GM04504 (cell line): ENCODE measurements at places on chromosomes 12 and 14.

DNA sequence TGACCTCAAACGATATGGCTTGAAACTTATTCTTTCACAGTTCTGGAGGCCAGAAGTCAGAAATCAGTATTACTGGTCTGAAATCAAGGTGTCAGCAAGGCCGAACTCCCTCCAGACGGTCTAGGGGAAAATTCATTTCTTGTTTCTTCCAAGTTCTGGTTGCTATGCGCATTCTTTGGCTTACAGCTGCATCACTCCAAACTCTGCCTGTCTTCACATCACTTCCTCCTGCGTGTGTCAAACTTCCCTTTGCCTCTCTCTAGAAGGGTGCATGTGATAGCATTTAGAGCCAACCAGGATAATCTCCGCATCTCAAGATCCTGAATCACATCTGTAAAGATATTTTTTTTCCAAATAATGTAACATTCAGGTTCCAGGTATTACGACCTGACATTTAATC lies 62.8 kb downstream of the DENND5B start:
- no peak for DNase-seq

DNA sequence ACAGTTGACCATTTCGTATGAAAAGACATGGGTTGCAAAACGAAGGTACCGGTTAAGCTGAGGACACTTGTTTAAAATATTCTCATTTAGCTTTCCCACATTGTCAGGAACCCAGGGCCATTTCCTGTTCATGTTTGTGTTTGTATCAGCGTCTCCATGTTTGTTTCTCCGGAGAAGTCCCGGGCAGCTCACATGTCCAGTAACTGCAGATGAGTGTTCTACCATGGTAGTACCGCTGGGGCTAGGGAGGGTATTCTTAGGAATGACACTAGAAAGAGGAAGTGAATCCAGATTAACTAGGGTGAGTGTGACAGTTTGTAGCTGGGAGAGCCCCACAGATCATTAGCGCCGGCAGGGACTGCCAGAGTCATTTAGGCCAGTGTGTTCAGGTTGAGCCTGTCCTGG lies 50.0 kb upstream of the EVL start:
- no peak for DNase-seq

DNA sequence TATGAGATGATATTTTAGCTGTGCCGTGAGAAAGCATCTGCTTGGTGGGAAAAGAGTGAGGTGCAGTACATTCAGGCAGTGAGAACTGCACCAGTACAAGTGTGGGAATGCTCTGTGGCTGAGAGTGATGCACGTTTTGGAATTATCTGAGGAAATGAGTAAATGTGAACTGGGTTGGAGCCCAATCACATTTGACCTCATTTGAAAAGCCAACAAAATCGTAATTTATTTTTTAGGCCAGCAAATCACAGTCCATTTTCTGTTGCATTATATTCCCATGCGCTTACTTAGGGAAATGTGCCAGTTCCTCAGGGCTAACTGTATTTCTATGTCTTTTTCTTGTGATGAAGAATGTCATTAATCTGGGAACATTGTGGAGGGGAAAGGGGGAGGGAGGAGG lies 77.3 kb downstream of the SNAPC1 start:
- peak; percentile 29 for DNase-seq

DNA sequence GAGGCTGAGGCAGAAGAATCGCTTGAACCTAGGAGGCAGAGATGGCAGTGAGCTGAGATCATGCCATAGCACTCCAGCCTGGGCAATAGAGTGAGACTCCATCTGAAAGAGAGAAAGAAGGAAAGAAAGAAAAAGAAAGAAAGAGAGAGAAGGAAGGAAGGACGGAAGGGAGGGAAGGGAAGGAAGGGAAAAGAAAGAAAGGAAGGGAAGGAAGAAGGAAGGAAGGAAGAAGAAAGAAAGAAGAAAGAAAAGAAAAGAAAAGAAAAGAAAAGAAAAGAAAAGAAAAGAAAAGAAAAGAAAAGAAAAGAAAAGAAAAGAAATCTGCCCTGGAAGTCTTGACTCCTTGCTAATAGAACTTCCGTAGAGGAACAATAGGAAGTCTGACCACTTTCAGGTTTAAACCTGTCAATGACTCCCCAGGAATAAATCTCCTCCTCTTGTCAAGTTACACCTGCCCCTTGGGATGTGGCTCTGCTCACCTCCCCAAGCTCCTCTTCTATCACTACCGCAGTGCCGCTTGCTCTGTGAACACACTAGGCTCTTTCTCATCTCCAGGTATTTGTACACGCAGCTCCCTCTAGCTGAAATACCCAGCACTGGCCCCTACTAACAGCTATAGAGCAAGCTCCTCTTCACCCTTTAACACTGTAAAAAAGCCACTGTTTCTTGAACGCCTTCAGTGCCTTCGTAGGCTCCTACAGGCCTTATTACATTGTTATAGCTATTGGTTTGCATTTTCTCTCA lies 773.1 kb upstream of the TBX3 start:
- no peak for DNase-seq

DNA sequence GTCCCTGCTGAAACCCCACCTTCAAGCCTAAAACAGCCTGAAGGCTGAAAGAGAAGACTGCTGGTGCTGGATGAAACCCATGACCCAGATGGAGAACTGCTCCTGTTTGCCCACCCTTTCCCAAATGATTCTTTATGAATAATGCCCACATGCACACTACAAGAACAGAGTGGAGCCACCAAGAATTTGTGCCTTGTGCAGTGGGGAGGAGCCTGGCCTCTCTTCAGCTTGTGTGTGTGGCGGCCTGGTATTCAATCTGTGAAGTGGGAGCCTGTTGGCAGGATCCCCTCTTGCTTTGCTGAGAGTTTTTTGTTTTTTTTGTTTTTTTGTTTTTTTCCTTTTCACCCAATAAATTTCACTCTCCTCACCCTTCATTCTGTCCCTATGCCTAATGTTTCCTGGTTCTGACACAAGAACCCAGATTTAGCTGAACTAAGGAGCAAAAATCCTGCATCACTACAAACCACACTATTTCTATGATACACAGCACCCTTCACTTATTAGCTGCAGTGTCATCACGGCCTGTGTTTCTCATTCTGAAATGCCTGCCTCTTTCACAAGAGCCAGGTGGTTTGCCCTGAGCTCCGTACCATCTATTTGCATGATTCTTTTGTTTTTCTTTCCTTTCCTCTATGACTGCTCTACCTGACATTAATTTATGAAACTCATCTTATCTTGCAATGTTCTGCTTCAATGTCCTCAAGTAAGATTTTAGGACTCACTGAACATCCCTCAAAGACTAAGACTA lies 585.5 kb upstream of the ATXN7L3B start:
- DNase-seq, result no peak

DNA sequence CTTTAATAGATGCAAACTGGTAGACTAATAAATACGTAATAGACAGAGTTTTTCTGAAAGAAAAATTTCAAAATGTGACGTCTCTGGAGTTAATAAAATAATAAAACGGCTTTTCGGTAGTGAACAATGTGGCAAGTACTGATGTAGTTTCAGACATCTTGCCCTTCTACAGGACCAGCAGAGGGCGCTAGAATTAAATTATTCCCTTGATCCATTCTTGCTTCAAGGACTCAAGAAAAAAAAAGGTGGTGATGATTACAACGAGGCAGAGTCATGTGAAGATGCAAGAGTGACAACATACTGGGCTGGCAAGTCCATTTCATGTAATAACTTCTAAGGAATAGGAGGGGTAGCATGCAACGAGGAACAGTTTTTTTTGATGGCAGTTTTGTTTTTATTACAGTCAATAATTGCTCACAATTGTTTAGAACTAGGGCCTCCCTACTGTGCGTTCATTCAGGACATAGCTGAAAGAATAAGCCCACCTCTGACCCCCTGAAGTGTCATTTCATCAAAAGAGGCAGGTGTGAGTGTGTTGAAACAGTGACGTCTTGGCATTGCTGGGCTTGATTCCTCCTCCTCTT lies 101.0 kb upstream of the GZMB start:
- peak; percentile 9 for DNase-seq

- DNase-seq, result no peak
These were observed 155.8 kb upstream of the ATP2B1 start for GRCh38 chr12:89864411-89864810.

DNA sequence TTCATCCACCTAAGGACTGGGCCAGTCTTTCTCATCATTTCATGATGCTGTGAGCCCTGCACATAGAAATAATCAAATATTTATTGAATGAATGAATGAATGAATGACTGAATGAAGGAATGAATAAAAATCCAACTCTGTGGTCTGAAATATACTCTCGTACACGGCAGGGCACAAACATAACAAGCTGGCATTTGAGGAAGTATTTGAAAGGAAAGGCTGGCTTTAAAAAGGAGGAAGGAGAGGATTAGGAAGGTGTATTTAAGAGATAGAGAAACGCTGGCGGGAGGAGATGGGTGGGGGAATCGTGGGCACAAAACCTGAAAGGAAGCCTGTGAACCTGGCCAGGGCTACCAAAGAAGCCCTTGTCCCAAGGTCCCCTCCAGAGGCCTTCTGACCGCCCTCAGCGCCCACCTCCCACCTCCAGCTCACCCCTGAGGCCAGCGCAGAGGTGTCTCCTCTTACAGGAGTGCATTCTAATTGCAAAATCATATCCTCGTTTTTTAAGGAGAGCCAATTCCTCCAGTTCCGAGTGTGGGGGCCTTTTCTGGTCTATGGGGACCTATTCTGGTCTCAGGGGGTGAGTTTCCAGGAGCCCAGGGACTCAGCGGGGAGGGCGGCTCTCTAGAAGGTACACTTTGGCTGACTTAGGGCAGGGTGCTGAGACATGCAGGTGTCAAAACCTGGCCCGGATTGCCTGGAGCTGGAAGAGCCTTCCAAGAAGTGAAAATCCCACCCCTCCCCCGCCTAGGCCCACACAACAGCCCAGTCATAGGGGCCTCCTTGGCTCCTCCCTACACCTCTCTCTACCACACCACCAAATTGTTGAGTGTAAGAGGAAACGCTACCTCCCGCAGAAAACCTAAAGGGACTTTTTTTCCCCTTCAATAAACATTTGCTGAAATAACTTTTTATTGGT lies 8.7 kb upstream of the JDP2 start:
- no peak for DNase-seq

GRCh38 chr12:64723630-64724029 lies 35.6 kb downstream of the GNS start:
- DNase-seq, result no peak

- DNase-seq, result no peak
These were observed 417.1 kb downstream of the AEBP2 start for GRCh38 chr12:19856389-19856788.

DNA sequence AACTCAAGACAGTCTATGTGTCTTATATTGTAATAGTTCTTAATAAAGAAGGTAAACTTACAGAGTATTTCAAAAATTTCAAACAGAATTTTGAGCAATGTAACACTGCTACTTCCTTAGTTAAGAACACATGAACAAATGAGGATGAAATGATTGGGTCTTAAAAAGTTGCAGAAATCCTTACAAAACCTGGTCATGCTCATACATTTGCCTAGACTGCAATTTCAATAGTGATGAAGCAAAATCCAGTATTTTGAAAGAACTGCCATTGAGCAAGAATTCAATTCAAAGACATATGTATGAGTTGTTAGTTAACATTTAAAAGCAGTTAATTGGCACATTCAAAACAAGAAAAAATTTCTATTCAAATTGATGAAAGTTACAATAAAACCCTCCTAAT lies 17.8 kb upstream of the HIF1A start:
- DNase-seq, result no peak

- no peak for DNase-seq
These were observed 355.3 kb upstream of the SFSWAP start for GRCh38 chr12:131355361-131356245.

DNA sequence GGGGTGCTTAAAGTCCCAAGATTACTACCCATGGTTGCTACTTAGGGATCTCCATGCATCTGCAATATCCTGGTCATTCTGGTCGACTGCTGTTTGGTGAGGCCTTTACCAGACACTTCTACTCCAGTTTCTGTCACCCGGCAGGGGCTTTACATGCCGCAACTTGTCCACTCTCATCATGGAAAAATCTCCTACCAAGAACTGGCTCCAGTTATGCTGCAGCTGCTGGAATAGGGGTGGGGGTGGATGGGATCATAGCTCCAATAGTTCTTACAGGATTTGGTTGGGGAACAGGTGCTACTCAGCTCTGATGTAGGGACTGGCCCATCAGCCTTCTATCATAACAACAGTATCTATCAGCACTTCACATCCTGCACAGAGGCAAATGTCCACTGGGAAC lies 51.6 kb downstream of the SPTB start:
- no peak for DNase-seq

DNA sequence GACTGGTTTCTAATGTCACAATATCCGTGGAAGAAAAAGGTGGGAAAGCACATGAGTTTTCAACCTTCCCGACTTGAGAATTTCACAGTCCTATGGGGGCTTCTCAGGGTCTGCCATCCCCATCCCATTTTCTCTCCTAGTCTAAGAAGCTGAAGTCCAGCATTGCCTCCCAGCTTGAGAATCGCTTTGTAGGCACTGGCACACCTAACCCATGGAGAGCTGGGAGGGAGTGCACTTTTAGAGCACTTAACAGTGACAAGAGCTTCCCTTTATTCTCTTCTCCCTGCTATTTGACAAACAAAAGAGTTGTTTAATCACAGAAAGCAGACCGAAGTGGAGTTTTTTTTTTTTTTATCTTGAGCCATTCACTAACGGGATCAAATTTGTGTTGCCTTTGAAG lies 22.8 kb upstream of the SRRM4 start:
- DNase-seq, result no peak

DNA sequence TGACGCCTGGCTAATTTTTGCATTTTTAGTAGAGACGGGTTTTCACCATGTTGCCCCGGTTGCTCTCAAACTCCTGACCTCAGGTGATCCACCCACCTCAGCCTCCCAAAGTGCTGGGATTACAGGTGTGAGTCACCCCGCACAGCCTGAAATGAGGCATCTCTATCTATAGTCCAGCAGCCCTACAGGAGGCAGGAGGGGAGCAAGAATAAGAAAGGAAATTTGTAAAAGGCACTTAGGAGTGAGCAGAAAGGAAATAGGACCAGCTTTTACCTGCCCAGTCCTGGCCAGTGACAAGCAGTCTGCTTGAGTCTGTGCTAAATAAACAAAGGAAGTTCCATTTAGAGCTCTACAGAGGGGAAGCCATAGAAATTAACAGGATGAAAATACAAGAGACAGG lies 15.0 kb upstream of the PSMA6 start:
- DNase-seq, result no peak
